GM23248 (cell line): ENCODE measurements at places on chromosomes 13 and 19. TPM values are rescaled to one million over a fixed set of nuclear protein-coding genes. Genes with fewer than 3 reads are reported as not detected.

DDA1 gene
- total RNA-seq: 10.9 and 40.8 TPM in 2 replicates

GRCh38 chr13:98556968-98557631, 19.8 kb downstream of the STK24 start:
- peaks cover 30% of the 10 kb centered on the region for H3K4me1 ChIP-seq
- no peaks in the 10 kb centered on the region for H3K36me3 ChIP-seq
- H3K4me3 ChIP-seq: no peak overlapping the region; the same call in 1 of the 2 replicates
- no peaks in the 10 kb centered on the region for H3K27me3 ChIP-seq

- H3K36me3 ChIP-seq: no peaks in the 10 kb centered on the region
- no peak overlapping the region for H3K27ac ChIP-seq
- no peaks in the 10 kb centered on the region for H3K27me3 ChIP-seq
- H3K4me1 ChIP-seq: peaks cover 26% of the 10 kb centered on the region
- DNase-seq: no peak
These were observed 4.2 kb downstream of the ADGRE5 start for GRCh38 chr19:14385492-14385891.

IZUMO2 gene
- not detected in 2 replicates for total RNA-seq

DNA sequence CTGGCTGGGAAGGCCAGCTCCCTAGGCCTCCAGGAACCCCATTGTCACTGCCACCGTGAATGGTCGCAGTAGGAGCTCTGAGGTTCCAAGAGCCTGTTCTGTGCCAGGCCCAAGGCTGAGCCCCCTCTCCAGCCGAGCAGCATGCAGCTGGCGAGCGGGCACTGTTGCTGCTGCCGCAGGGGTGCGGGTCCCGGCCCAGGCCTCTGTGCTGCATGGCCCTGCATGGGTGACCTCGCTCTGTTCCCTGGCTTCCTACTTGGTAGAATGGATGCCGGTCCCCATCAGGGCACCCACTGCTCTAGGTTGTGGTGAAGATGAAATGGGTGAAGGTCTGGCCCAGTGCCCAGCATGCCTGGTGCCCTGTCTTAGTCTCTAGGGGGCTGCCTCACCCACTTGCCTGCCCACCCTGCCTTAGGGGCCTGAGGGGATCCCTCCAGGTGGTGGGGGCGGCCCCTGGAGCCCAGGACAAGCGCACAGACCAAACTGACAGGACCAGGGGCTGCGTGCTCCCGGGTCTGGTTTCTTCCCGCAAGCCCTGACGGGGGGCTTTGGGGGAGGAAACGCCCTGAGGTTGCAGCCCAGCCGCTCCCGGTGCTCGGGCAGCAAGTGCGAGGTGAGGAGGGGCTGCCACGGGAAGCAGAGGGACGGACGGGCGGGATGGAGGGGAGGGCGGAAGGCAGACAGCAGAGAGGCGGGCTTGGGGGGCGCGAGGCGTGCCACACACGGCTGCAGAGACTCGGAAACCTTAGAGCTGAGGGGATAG, 8.7 kb upstream of the UQCR11 start:
- no peak overlapping the region for H3K4me3 ChIP-seq
- no peak overlapping the region for H3K27ac ChIP-seq
- no peak for DNase-seq
- peaks cover 5% of the 10 kb centered on the region; the same call in 1 of the 2 replicates for H3K36me3 ChIP-seq
- no peaks in the 10 kb centered on the region for H3K27me3 ChIP-seq
- no peaks in the 10 kb centered on the region for H3K4me1 ChIP-seq

- no peaks in the 10 kb centered on the region for H3K36me3 ChIP-seq
- H3K27ac ChIP-seq: no peak overlapping the region
- no peak for DNase-seq
- H3K27me3 ChIP-seq: peaks cover 8% of the 10 kb centered on the region; the same call in 1 of the 2 replicates
These were observed 29.1 kb downstream of the ATP12A start for GRCh38 chr13:24709186-24709913.

GRCh38 chr13:73842626-73843025, 291.6 kb downstream of the KLF12 start:
- peaks cover 9% of the 10 kb centered on the region for H3K4me1 ChIP-seq
- H3K27me3 ChIP-seq: no peaks in the 10 kb centered on the region
- H3K36me3 ChIP-seq: no peaks in the 10 kb centered on the region; the same call in none of the 2 replicates
- no peak overlapping the region for H3K4me3 ChIP-seq
- no peak for DNase-seq

DMWD gene
- total RNA-seq: 32.2 and 32.6 TPM in 2 replicates

GRCh38 chr19:18504886-18505610, 16.8 kb downstream of the ELL start:
- peaks cover 28% of the 10 kb centered on the region for H3K4me1 ChIP-seq
- no peak for DNase-seq

DNA sequence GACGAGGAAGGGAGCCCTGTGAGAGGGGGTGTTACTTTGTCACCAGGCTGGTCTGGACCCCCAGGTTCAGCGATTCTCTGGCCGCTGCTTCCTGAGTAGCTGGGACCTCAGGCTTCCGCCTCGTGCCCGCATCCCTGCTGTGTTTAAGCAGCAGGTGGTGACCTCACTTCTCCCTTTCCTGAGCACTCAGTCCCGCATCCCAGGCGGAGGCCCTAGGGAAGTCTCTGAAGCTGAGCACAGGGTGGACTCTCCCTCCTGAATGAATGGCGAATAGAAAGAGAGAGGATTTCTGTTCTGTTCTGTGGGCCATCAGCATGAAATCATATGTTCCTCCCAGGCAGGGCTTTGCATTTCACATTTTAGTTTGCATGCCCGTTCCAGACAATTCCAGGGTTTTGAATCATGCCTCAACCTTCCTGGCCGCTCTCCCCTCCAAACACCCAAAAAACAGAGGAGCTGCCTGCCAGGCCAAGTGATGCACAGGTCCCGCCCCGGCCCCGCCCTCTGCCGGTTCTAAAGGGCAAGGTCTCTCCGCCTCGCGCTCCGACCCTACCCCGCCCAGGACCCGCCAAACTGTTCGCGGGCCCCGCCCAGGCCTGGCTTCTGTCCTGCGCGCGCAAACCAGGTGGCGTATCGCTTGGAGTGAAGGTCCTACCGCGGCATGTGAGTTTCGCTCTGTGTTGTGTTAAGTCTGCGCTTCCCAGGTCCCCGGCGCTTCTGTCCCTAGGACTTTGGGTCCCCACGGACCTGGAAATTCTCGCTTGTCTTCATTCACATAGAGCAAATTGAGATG, 35.1 kb upstream of the ZNF808 start:
- no peaks in the 10 kb centered on the region for H3K4me1 ChIP-seq
- no peaks in the 10 kb centered on the region for H3K36me3 ChIP-seq
- H3K27me3 ChIP-seq: no peaks in the 10 kb centered on the region
- H3K27ac ChIP-seq: no peak overlapping the region
- DNase-seq: peak; percentile 4
- no peak overlapping the region for H3K4me3 ChIP-seq

GRCh38 chr13:30346153-30346788, 38.9 kb upstream of the KATNAL1 start:
- H3K27me3 ChIP-seq: no peaks in the 10 kb centered on the region
- H3K27ac ChIP-seq: no peak overlapping the region

- H3K36me3 ChIP-seq: no peaks in the 10 kb centered on the region
- no peaks in the 10 kb centered on the region for H3K4me1 ChIP-seq
- no peak overlapping the region for H3K4me3 ChIP-seq
- no peak for DNase-seq
- no peaks in the 10 kb centered on the region for H3K27me3 ChIP-seq
These were observed 1063.8 kb downstream of the EFNB2 start for GRCh38 chr13:105471673-105472072.

DNA sequence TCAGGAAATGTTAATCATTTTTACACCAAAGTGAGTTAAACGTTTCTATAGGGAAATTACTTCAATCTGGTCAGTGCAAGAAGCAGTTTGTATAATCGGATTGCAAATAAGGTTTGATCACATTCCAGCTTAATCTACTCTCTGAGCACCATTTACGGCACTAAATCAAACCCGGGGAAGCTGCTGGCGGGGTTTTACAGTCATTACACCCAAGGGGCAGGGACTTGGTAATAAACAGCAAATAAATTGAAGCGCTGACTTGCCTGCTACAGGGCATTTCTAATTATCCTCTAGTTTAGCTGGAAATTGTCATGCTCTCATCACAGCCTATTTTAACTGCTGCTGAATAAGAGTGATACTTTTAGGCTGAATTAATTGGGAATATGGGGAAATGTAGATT, 152.1 kb upstream of the SOX21 start:
- peaks cover 31% of the 10 kb centered on the region for H3K27me3 ChIP-seq
- no peak overlapping the region for H3K4me3 ChIP-seq
- H3K4me1 ChIP-seq: no peaks in the 10 kb centered on the region
- no peak for DNase-seq

DNA sequence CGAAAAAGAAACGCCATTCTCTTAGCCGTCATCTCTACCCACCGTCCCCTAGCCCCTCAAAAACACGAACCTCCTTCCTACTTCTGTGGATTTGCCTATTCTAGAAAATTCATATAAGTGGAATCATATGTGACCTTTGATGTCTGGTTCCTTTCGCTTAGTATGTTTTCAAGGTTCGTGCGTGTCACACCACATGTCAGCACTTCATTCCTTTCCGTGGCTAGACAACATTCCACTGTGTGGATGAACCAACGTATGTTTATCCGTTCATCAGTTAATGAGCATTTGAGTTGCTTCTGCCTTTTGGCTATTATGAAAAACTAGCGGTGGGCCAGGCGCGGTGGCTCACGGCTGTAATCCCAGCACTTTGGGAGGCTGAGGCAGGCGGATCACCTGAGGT, 14.0 kb upstream of the PPP1R12C start:
- no peaks in the 10 kb centered on the region for H3K4me1 ChIP-seq
- peaks cover 4% of the 10 kb centered on the region; the same call in 1 of the 2 replicates for H3K27me3 ChIP-seq
- H3K4me3 ChIP-seq: no peak overlapping the region
- DNase-seq: peak; percentile 37
- H3K36me3 ChIP-seq: no peaks in the 10 kb centered on the region

DNA sequence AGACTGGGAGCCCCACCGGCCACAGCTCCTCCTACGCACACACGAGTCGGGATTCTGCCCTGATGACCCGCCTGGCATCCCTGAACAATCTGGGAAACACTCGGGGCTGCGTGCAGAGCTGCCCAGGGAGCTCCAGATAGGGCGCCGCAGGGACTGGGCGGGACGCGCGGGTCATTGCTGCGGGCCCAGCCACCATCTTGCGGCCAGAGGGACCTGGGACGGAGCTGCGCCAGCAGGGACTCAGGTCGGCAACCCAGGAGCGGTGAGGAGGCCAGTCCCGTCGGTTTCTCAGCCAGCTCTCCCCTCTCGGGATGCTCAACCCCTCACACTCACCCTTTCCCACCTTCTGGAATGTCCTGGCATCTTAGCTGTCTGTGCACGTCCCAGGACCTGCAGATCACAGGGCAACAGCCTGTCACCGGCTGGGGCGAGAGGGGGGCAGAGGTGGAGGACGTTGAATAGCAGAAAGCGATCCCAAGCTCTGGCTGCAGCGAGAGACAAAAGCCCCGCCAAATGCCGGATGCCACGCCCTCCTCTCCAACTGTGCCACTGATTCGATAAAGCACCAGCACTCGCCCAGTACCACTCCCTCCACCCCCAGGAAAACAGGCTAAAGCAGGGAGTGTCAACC, 20.4 kb upstream of the ZNF91 start:
- peak overlapping the region; percentile 33; the same call in 1 of the 2 replicates for H3K4me3 ChIP-seq
- peak; percentile 25 for DNase-seq
- H3K4me1 ChIP-seq: no peaks in the 10 kb centered on the region
- no peak overlapping the region for H3K27ac ChIP-seq
- no peaks in the 10 kb centered on the region for H3K27me3 ChIP-seq
- no peaks in the 10 kb centered on the region for H3K36me3 ChIP-seq

- H3K27ac ChIP-seq: no peak overlapping the region
- H3K36me3 ChIP-seq: no peaks in the 10 kb centered on the region
- DNase-seq: peak; percentile 56
- H3K4me1 ChIP-seq: peaks cover 7% of the 10 kb centered on the region
- H3K4me3 ChIP-seq: no peak overlapping the region
These were observed 2.9 kb downstream of the NOTCH3 start for GRCh38 chr19:15197942-15198341.

KLK12 gene
- not detected in 2 replicates for total RNA-seq

PSG4 gene
- total RNA-seq: 104 and 105 TPM in 2 replicates

DNA sequence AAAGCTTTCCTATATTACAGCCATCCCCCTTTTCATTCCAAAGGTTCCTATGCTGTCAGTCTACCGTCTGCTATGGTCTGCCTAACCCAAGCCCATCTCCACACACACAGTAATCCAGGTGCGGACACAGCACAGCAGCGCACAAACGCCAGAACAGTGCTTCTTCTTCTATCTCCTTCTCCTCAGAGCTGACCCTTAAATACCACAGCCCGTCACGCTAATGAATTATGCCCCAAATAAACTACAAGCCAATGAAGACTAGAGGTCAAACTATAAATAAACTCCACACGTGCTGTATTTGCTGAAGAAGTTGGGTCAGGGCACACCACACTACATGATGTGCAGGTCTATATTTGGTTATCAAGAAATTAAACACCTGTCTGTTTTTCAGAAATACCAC, 71.8 kb downstream of the TBC1D4 start:
- H3K4me1 ChIP-seq: peaks cover 6% of the 10 kb centered on the region
- no peak for DNase-seq
- H3K4me3 ChIP-seq: no peak overlapping the region
- no peaks in the 10 kb centered on the region for H3K36me3 ChIP-seq
- H3K27ac ChIP-seq: no peak overlapping the region

- no peaks in the 10 kb centered on the region for H3K4me1 ChIP-seq
- H3K27me3 ChIP-seq: no peaks in the 10 kb centered on the region
- no peaks in the 10 kb centered on the region for H3K36me3 ChIP-seq
- no peak overlapping the region for H3K27ac ChIP-seq
- peak; percentile 48 for DNase-seq
These were observed 20.9 kb downstream of the ZNF536 start for GRCh38 chr19:30393046-30393445.

ISOC2 gene
- 103 and 116 TPM in 2 replicates for total RNA-seq

GRCh38 chr13:69571606-69572323, 535.9 kb upstream of the ATXN8OS start:
- no peaks in the 10 kb centered on the region for H3K36me3 ChIP-seq
- no peak overlapping the region for H3K27ac ChIP-seq
- no peak overlapping the region for H3K4me3 ChIP-seq
- DNase-seq: no peak
- H3K27me3 ChIP-seq: no peaks in the 10 kb centered on the region

LIM2 gene
- not detected in 2 replicates for total RNA-seq

FCHO1 gene
- total RNA-seq: 0.43 and 0.89 TPM in 2 replicates

RNF113B gene
- not detected in 2 replicates for total RNA-seq

- H3K27me3 ChIP-seq: no peaks in the 10 kb centered on the region
- H3K4me3 ChIP-seq: no peak overlapping the region
- H3K27ac ChIP-seq: no peak overlapping the region
- peaks cover 4% of the 10 kb centered on the region for H3K4me1 ChIP-seq
- no peak for DNase-seq
These were observed 5.8 kb downstream of the SHKBP1 start for GRCh38 chr19:40582467-40582866.

KCNRG gene
- 0.97 TPM in 1 of 2 replicates, not detected in the other for total RNA-seq

DNA sequence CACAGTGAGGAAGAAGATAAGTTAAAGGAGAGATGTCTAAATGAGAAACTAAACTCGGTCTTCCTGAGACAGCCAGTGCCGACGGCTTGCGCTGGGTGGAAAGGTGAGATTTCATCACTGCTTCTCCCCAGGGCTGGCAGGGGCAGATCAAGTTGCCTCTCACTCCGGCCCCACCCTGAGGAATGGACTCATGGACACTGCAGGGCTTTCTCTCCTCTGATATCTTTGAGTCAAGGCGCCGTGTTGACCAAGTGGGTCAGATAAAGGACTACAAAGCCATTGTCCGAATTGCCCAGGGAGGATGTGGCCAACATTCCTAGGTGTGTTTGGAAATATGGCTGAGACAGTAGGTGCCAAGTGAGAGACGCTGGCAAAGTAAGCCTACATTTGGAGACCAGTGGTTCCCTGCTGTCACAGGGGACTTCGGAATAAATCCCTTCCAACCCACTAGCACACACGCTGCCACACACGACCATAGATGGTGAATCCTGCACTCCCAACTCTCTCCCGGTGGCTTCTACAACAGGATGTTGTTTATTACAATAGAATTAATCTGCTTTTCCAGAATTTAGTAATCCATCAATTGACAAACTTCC, 156.5 kb upstream of the TSC22D1 start:
- no peaks in the 10 kb centered on the region for H3K36me3 ChIP-seq
- peaks cover 12% of the 10 kb centered on the region for H3K4me1 ChIP-seq
- H3K27ac ChIP-seq: no peak overlapping the region
- no peaks in the 10 kb centered on the region for H3K27me3 ChIP-seq
